Pulmonary artery endothelial cell (primary cell): ENCODE measurements at places on chromosomes 13 and 19.

GRCh38 chr19:3479834-3480215, 500 bp downstream of the SMIM24 start:
- no peak for DNase-seq

- DNase-seq, result no peak
These were observed 225.3 kb downstream of the LACC1 start for GRCh38 chr13:44104969-44105368.

DNA sequence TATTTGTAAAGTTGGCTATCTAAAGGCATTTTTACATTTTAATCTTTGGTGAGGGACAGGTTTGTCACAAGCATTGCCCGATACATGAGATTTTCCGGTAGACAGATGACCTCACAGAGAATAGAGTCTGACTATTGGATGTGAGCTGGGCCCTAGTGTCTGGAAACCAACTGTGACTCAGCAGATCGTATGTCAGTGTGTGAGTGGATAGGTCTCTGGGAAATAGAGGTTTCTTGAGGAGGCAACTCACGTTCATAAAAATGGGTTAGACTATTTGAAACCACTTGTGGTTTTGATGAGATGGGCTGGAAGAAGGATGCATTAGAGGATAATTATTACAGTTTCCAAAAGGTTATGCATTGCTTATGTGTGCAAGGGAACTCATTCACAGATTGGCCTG, 19.2 kb downstream of the HS6ST3 start:
- no peak for DNase-seq

DNA sequence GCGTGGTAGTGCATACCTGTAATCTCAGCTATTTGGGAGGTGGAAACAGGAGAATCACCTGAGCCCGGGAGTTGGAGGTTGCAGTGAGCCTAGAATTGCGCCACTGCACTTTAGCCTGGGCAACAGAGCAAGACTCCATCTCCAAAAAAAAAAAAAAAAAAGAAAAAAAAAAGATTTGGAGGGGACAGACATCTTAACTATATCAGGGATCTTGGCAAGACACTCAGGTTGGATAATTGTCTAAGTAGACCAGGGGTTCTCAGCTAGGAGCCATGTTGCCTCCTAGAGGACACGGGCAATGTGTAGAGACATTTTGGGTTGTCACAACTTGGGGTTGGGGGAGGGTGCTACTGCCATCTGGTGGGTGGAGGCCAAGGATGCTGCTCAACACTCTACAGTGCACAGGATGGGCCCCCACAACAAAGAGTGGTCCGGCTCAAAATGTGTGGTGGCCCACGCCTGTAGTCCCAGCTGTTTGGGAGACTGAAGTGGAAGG, 1.9 kb upstream of the ZNF580 start:
- DNase-seq, result no peak

DNA sequence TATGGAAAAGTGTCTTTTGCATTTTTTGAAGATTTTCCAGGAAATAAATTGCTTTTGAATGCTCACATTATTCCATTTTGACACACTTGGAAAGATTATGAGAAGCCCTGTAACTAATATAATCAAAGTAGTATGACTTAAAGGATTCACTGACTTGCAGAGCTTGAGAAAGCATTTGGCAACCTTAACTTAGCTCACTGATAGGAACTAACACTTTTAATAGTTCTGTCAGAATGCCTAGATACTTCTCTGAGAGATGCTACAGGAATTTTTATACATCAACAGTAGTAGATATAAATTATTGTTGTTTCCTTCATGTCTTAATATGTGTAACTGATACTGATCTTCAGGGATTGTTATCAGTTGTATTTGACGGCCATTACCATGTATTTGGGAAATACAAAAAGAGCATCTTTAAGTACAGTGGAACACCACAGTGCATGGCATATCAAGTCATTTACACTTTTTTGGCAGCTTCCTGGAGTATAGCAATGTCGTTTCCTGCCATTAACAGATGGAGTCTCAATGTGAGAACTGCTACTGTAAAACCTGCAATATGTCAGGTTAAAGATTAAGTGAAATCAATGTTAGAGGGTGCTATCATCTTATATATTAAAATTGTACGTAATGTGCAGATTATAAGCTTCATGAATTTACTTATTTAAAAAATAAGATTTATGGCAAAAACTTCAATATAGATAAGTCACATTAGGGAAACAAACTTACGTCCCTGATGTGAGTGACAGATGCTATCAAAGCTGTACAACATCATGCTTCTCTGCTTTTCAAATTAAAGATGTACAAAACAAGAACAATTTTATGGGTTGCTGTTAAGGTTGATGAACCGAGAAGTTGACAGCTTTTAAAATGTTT, 1159.8 kb upstream of the MIR17HG start:
- no peak for DNase-seq

DNA sequence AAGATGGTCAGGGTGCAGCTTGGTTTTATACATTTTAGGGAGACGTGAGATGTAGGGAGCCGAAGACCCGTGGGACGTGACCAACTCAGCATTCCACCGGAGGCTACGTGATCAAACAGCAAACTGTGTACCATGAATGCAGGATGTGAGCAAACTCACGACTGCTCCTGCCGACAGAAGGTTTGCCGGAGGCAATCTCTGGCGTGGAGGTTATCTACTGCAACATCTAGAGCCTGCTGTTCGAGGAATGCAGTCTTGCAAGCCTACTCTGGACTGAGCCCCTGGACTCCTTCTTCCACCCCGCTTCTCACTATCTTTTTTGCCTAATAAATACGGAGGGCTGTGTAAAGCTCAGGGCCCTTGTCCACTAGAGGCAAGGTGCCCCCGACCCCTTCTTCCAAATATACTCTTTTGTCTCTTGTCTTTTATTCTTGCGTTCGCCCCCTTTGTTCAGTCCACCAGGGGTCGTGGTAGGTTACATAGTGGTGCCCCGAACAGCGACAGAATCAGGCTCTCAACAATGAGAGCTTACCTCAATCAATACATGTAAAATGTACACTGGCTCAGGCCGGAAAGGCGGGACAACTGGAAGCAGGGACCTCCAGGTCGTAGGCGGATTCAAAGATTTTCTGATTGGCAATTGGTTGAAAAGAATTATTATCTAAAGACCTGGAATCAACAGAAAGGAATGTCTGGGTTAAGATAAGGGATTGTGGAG, 8.9 kb upstream of the OR1I1 start:
- DNase-seq, result no peak

DNA sequence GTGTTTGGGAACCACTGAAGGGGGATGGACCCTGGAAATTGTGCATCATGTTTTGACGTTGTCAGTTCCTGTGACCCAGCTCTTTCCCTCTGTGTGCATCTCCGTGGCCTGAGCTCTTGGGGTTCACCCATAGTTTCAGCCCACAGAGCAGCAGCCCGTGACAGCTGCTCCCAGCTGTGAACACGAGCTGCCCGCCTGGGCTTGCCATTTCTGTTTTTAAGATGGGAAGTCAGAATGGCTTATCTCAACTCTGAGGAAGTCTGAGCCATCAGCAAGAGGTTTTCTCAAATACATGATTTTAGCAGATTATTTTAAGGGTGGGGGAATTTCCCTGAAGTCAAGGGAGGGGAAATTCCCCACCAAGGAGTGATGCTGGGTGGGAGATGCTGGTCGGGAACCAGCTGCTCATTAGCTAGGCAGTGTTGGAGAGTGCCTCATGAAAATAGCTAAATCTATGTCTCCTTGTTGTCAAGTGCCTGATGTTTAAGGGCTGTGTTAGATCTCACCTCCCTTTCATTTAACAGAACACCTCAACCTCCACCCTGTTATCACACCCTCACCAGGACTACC, 34.8 kb upstream of the C1QTNF9 start:
- no peak for DNase-seq

DNA sequence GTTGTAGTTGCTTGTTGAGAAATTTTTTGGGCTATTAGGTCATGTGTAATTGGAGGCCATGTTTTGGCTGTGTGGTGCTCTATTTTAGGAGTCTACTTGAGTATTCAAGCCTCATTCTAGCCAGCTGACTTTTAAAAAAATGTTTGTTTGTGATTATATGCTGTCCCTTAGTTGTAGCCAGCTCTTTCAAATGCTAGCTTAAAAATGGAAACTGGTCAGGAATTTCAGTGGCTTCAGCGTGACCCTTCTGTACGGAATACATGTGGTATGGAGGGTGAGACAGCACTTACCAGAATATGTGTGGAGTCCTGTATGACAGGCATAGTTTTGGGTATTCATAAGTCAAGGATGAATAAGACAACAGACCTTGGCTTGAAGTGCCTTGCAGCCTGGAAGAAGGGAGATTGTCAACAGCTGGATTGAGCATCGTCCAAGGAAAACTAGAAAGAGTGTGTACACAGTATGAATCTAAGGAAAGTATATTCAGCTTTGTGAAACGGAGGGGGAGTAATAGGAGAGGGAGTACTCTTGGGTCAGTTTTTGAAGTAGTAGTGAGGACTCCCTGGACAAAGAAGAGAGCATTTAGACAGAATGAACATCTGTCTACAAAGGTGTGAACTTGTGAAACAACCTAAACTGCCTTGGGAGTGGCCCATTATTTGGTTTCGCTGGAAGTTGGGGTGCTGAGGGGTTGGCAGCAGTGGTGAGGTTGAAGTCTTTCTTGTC, 20.0 kb upstream of the WTIP start:
- no peak for DNase-seq

- no peak for DNase-seq
These were observed 809 bp downstream of the TDRD12 start for GRCh38 chr19:32720216-32720935.

DNA sequence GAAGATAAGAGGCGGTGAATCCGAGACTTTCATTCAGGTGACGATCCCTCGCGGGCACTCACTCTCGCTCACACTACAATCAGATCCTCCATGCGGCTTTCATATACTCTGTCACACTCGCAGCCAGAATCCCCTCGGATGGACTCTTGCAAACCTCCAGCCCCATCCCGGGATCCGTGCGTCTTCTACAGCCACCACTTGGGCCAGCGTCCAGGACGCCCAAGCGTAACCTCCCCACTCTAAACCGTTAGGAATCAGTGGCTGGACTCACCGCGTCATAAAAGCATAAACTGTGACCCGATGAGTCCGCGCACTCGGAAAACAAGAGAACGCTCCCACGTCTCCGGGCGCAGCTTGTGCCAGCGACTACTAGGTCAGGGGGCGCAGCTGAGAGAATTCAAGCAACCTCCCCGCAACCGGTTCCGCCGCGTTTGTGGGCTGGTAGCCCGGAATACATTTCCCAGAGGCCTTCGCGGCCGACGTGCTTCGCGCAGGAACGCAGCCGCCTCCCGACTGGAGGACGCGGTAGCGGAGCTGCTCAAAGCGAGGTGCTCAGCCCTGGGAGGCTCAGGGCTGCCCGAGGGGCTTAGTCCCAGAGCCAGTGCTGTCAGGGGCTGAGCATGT, 27.6 kb downstream of the ZNF607 start:
- peak; percentile 59 for DNase-seq

GRCh38 chr19:42075364-42075615, 676 bp upstream of the ZNF574 start:
- DNase-seq, result no peak

DNA sequence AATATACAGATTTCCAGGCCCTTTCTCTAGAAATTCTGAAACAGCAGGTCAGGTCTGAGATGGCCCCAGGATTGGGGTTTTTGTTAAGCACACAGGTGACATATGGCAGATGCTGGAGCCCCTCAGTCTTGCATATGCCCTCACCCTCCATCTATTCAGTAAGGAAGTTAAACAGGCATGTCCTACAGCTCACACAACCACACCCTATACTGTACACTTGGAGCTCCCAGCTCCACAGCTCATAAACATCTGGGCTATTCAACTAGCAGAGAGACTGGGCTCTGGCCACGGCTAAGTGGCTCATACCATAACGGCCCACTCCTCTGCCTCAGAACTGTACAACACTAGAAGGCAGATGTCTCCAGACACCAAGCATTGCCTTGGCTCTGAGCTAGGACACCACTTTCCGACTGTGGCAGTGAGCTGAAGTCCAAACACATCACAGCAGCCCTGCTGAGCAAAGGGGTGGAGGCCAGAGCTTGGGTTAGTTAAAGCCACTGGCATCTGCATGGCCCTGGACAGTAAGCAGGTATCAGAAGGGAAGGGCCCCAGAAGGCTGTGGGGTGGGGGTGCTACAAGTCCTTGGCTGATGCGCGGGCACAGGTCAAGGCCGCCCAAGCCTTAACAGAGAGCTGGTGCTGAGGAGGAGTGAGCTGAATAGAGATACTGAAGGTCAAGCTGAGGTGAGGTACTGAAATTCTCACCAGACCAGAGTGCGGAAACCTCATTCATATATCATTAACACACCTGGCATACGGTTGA, 79.1 kb downstream of the ABCC4 start:
- no peak for DNase-seq

DNA sequence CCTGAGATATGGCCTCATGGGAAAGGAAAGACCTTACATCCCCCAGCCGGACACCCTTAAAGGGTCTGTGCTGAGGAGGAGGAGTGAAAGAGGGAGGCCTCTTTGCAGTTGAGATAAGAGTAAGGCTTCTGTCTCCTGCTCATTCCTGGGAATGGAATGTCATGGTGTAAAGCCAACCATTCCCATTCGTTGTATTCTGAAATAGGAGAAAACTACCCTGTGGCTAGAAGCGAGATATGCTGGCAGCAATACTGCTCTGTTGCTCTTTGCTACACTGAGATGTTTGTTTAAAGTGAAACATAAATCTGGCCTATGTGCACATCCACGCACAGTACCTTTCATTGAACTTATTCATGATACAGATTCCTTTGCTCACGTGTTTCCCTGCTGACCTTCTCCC, 783 bp upstream of the ZNF587B start:
- no peak for DNase-seq

- DNase-seq, result no peak
These were observed 4.6 kb upstream of the FFAR3 start for GRCh38 chr19:35353635-35354034.
